ENCODE measurements at places on chromosomes 16 and 17.

GRCh38 chr16:88649924-88650748 is 717 bp downstream of the CYBA start:
- DNase-seq: peak; percentile 41

GRCh38 chr17:68052810-68053209 is 17.3 kb downstream of the KPNA2 start:
- DNase-seq: no peak

- DNase-seq: no peak
These were observed 58.5 kb downstream of the NUP93 start for GRCh38 chr16:56788435-56788834.

- no peak for DNase-seq
These were observed 92.9 kb downstream of the GPR139 start for GRCh38 chr16:19980632-19981265.

DNA sequence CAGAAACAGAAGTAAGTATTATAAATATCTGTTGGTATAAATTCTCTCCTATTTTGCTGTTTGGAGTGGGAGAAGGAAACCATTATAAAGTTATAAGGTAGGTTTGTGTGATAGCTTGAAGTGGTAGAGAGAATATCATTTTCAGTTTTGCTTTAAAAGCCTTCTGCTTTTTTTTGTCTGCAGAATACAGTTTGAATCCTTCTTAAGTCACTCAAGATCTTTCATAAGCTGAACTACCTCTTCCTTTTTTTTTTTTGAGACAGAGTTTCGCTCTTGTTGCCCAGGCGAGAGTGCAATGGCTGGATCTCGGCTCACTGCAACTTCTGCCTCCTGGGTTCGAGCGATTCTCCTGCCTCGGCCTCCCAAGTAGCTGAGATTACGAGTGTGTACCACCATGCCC is 9.0 kb downstream of the ATAD5 start:
- no peak for DNase-seq

DNA sequence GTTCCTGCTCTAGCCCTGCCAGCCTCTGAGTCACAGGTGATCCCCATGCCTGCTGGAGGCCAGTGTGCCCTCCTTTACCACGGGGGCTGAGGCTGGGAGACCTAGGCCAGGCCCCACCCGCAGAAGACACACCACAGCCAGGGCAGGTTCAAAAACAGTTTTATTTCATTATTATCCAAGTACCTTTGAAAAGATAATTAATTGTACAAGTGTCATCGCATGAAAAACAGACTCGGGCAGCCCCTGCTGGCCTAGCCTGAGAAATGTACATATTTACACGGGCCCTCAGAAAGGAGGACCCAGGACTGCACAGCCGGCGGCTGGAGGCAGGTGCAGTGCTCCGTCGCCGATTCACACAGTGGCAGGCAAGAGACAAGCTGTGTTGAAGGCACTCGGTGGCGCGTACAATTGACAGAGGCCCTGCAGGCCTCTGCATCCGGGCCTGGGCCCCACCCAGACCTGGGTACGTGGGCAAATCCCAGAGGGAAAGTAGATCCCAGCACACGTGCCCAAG is 4.4 kb downstream of the PDIA2 start:
- no peak for DNase-seq

GRCh38 chr17:4221899-4222659 is 41.7 kb downstream of the ANKFY1 start:
- DNase-seq: no peak

DNA sequence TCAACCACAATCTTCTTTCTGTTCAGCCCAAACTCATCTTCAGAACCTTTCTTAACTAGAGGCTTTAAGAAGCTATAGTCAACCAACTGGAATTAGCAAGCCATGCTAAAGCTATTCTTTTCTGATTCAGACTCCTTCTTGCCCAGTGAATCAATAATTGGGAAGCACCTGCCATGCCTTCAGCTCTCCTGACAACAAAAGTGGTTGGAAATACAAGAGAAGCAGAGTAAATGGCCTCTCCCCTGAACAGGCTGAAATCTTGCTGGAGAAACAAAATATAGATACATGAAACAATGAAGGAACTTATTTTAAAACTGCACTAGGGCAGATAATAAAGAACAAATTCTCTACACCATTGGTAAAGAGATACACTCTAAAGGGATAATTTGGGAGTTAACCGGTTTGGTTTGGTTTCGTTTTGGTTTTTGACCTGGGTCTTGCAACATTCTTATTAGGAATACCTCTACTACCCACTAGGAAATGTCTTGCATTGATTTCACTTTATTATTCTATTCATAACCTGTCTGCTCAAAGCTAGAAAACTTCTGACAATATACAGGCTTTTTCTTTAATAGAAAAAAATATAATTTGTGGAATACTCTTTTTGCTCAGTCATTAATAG is 173.6 kb upstream of the DYNLRB2 start:
- DNase-seq: no peak

GRCh38 chr16:48075398-48075797 is 80.4 kb downstream of the ABCC12 start:
- peak; percentile 35 for DNase-seq

GRCh38 chr16:23830276-23830675 is 5.5 kb upstream of the PRKCB start:
- no peak for DNase-seq

DNA sequence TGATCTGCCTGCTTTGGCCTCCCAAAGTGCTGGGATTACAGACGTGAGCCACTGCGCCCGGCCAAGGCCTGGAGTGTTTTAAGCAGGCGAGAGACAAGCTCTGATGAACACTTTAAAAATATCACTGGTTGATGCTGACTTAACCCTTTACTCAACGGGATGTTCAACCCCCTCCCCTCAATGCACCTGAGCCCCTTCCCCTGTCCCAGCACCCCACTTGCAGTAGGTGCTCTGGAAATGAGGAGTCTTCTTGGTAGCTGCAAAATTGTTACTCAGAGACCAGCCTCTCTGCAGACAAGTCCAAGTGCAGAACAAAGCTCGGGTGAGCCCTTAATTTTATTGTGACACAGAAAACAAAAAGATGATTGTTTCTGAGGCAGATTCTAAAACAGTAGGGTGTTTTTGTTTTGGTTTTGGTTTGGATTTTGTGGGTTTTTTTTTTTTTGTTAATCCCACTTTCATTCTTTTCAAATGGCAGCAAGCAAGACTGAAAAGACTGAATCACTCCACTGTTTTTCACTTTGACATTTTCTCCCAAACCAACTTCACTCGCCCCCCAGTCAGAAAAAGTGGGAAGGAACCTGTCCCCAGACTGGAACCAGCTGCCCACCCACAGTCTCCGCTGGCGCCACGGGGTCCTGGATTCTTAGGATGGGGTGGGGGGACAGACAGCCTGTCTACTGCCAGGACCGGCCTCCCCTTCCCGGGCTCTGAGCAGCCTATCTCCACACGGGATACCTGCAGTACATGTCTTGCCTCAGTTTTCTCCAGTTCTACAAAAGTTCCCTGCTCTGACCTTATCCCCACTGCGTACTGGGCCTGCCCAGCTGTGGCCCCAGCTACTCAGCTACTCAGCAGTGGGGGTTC is 5.2 kb upstream of the PLLP start:
- DNase-seq: no peak

GRCh38 chr16:82753821-82754220 is 127.1 kb downstream of the CDH13 start:
- DNase-seq: peak; percentile 66

GRCh38 chr17:41058741-41059140 is 1.2 kb downstream of the KRTAP2-3 start:
- no peak for DNase-seq

GRCh38 chr16:48405907-48406306 is 20.7 kb upstream of the SIAH1 start:
- DNase-seq: no peak

DNA sequence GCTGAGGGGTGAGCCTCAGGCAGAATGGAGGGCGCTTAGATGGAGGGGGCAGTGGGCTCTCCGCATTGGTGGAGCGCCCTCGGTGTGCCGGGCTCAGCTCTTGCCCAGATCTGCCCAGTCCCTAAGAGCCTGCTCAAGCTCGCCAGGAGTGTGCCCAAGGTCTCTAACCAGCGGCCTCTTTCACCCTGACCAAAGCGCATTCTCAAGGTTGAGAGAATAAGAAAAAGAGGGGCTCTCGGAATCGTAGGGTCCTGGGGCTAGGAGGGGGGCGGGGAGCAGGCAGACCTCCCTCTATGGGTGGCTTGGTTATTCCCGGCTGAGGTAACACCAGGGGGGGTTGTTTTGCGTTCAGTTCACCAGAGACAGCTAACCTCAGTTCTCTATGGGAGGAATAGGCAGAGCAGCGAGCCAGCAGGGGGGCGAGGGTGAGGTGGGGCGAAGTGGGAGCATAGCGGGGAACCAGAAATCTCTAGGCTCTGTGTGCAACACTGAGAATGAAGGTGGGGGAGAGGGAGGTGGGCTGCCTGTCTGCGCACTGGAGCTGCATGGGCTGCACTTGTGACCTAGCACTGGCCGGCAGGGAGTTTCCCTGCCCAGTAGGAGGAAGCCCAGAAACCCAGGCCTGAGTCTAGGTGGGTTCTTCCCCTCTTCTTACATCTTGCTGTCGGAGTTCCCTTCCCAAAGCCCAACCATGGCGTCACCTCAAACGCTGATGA is 3.0 kb downstream of the TMEM132E start:
- no peak for DNase-seq

GRCh38 chr17:7967751-7968150 is 34.7 kb upstream of the GUCY2D start:
- no peak for DNase-seq

DNA sequence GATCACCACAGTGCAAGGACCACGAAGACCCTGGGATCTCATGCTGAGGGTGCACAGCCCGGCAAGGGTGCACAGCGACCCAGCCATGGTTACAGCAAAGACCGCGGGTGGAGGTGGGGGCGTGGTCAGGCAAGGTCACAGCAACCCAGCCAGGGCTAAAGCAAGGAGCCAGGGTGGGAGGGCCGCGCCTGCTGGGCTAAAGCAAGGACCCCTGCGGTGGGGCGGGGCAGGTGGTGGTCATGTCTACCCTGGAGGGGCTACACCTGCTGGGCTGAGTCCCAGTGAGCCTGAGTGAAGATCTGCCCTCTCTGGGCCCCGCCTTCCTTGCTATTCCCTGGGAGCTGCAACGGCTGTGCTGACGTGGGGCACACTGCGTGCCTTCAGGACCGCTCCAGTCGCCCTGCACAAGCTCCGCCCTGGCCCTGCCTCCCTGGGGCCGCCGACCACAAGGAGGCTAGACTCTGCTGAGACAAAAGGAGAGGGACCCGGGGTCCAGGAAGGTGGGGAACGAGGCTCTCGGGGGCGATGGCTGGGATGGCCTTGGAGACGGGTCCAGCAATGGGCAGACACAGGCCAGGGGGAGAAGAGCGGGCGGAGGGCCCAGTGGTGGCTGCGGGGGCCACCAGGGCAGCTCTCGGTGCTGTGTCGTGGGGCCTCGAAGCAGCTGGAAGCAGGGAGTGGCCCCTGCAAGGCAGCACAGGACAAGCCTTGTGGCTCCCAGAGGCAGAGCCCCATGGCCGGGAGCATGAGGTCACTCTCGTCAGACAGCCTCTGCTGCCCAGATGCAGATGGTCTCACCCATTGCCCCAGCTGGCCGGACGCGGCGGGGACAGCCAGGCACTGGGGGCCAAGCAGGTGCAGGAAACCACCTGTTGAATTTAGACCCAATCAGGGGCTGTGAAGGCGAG is 52.8 kb downstream of the CBFA2T3 start:
- DNase-seq: no peak

GRCh38 chr16:49532873-49533272 is 159.3 kb downstream of the C16orf78 start:
- no peak for DNase-seq

DNA sequence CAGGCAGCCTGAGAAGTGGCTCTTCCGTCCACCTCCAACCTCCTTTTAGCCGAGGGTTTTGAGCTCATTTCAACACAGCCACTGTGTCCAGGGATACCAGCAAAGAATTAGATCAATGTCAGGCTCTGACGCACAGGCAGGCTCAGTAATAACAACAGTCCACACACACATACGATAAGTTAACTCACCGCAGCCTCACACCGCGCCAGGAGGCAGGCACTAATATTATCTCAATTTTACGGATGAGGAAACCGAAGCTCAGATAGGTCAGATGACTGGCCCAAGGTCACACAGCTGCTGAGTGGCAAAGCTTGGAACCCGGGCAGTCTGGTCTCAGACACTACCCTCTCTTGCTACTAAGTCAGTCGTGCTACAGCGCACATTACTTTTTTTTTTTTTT is 22.9 kb downstream of the ABR start:
- no peak for DNase-seq

DNA sequence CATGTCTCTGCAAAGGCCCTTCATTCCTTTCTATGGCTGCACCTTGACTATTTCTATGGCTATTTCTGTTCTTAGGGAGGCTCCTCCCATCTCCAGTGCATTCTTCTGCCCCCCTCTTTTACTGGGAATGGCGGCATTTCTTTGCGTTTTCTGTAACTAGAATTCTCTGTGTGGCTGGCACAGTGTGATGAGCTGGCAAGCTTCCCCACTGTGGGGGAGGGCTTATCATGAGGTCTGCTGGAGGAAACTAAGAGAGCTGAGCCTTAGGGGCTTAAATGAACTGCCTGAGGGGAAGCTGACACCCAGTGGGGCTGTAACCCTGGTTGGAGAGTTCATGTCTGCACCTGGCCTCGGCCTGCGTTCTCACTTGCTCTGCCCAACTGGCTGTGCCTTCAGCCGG is 1.5 kb upstream of the CARD14 start:
- DNase-seq: peak; percentile 46

DNA sequence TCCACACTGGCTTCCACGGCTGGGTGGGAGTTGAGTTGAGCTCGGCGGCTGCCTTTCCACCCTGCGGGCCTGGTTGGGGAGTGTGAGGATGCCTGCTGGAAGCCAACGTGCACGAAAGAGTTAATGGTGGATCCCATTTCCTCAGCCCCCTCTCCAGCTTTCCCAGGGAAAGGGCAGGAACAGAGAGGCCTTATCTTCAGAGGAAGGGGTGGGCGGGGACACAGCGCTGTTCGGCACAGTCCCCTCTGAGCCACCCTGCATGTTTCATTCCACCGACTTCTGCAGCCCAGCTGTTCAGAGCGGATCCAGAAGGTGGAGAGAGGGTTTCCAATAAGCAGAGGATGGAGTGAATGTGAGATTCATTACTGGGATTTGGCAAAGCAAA is 295.3 kb downstream of the SEC14L1 start:
- peak; percentile 83 for DNase-seq

- peak; percentile 59 for DNase-seq
These were observed 15.7 kb upstream of the DHX8 start for GRCh38 chr17:43467981-43468581.

DNA sequence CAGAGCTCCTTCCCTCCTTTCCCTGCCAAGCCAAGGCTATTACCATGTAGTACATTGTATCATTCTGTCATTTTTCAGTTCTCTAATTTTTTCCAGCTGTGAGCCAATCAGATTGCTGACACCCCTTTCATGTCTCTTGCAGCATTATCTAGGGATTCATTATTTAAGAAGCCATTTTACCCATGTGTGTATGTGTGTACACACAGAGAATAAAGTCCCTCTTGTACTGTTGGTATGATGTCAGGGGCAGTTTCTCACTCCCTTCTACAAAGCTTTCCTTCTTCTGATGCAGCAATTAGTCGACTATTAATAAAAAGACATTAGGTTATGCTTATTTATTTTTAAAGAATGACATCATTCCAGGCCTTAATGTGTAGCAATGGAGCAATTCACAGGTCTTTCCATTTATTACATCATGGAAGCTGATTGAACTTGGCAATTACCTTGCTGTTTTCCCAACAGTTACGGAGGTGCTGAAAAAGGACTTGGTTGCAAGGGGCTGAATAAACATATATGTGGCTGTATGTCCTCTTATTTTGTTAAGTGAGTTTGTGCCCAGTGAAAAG is 159.4 kb upstream of the HS3ST3A1 start:
- DNase-seq: no peak

- no peak for DNase-seq
These were observed 865.9 kb downstream of the KCNJ2 start for GRCh38 chr17:71035226-71035625.

All from cardiac fibroblast (primary cell).